ENCODE measurements at places on chromosomes 7 and 10. TPM values are rescaled to one million over a fixed set of nuclear protein-coding genes. Genes with fewer than 3 reads are reported as not detected.

The CROT gene
- 20.1 TPM for total RNA-seq

The SEC23IP gene
- total RNA-seq: 80.2 TPM

The TMEM270 gene
- not detected for total RNA-seq

The TAS2R41 gene
- total RNA-seq: not detected

The SLC16A12 gene
- not detected for total RNA-seq

The DMTF1 gene
- 117 TPM for total RNA-seq

- no peaks in the 10 kb centered on the region for H3K27me3 ChIP-seq
- peaks cover 15% of the 10 kb centered on the region for H3K36me3 ChIP-seq
- no peak for DNase-seq
- H3K4me1 ChIP-seq: peaks cover 12% of the 10 kb centered on the region
- H3K4me3 ChIP-seq: no peak overlapping the region
Measured at GRCh38 chr7:25119102-25119501, 6.0 kb downstream of the CYCS start.

DNA sequence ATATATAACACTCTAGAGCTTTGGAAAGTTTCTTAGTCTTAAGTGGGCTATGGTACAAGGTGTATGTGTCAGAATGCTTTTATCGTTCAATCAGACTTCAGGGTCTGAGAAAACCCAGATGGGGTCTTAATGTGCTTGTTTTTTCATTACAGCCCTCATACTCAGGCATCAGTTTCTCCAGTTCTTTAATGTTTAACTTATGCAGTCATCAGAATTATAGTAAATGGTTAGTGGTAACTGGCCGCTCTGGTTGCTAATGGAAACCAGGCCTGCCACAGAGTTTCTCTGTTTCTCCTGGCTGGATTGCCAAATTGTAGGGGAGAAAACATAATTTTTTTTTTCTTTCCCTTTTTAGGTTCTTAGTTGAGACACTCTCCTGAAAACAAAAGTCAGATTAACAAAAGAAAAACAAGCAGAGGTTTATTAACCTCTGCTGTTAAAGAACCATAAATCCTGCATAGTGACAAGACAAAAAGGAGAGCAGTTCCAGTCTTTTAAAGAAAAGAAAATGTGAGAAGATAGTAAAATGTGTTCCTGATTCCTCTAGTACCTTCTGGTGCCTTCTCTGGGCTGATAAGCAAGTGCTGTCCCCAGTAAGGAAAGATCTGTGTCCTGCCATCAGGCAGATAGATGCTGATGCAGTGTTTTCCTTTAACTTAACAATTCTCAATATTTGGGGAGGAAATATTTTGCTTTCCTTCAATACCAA is 21.5 kb upstream of the GHITM start:
- no peak overlapping the region for H3K27ac ChIP-seq

GRCh38 chr7:41501006-41501405 is 201.9 kb downstream of the INHBA start:
- no peak overlapping the region for H3K4me3 ChIP-seq
- no peaks in the 10 kb centered on the region for H3K36me3 ChIP-seq
- H3K27me3 ChIP-seq: no peaks in the 10 kb centered on the region
- no peak for DNase-seq
- H3K4me1 ChIP-seq: peaks cover 4% of the 10 kb centered on the region

DNA sequence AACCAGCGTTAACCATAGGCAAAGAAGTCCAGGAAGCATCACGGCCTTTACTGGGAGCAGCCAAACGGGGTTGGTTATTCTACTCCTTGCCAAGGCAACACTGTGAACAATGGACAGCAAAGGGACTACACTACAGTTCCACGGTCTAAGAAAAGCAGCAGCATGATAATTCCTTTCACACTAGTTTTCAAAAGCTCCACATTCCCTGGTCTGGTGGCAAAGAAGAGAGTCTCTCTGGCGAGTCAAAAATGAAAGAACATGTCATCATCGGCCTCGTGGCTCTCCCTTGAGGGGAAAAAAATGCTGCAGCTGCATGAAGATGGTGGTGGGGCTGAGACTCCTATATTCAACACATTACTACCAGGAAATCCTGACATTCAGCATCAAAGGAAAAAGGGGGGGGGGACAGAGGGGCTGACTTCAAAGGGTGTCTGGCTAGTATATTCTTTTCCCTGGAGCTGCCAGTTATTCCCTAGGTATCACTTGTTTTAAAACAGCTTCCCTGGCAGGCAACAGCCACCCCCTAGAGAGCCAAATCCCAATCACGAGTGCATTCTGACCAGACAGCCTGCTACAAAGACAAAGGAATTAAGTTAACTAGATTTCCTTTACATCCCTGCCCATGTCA is 49.1 kb downstream of the SLC37A3 start:
- H3K4me3 ChIP-seq: peak overlapping the region; percentile 20
- DNase-seq: no peak
- H3K27me3 ChIP-seq: no peaks in the 10 kb centered on the region
- H3K4me1 ChIP-seq: peaks cover 33% of the 10 kb centered on the region
- peak overlapping the region; percentile 94 for H3K27ac ChIP-seq

GRCh38 chr10:79437111-79437814 is 8.2 kb downstream of the ZCCHC24 start:
- H3K27me3 ChIP-seq: no peaks in the 10 kb centered on the region
- H3K36me3 ChIP-seq: no peaks in the 10 kb centered on the region
- H3K4me3 ChIP-seq: no peak overlapping the region
- no peak overlapping the region for H3K27ac ChIP-seq
- peaks cover 35% of the 10 kb centered on the region for H3K4me1 ChIP-seq

- H3K27ac ChIP-seq: peak overlapping the region; percentile 93
- H3K27me3 ChIP-seq: peaks cover 5% of the 10 kb centered on the region
- no peaks in the 10 kb centered on the region for H3K36me3 ChIP-seq
Measured at GRCh38 chr10:79069325-79070080, 737 bp downstream of the ZMIZ1 start.

DNA sequence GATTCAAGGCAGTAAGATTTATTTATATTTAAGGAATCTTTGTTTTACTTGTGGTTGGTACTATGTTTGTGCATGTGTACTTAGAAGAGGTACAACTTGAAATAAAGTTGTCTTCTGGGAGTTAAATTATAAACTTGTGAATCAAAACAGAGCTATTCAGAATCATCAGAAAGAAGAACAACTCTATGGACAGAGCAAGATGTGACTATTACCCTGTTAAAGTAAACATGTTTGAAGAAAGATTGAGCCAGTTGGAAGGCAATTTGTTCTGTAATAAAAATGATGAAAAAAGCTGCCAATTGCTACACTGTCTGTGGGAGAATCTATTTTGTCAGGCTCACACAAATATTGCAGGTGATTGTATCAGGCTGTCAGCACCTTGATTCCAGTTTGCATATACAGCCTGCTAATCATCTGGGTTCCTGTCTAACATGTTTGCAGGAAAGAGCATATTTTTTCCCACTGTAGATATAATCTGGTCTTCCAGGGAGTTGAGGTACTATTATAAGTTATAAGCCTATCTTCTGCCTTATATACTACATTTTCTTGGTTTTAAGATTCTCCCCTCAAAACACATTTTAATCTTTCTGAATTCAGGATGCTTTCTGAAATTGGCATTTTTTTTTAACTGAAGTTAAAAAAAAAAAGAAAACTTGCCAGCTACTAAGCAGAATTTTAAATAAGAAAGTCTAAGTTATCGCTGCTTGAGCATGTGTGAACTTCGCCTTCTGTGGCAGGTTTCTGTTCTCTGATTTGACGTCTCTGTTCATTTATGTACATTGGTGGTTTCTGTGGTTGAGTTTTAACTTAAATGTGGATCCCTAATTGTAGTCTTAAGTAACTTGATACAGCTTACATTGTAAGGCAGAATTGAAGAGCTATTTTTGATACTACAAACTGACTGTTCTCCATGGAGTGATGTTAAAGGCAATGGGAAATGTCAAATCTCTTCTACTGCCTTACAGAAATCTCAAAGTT is 46.0 kb downstream of the ZNRF2 start:
- DNase-seq: no peak
- H3K4me1 ChIP-seq: no peaks in the 10 kb centered on the region
- H3K4me3 ChIP-seq: no peak overlapping the region
- H3K36me3 ChIP-seq: no peaks in the 10 kb centered on the region

DNA sequence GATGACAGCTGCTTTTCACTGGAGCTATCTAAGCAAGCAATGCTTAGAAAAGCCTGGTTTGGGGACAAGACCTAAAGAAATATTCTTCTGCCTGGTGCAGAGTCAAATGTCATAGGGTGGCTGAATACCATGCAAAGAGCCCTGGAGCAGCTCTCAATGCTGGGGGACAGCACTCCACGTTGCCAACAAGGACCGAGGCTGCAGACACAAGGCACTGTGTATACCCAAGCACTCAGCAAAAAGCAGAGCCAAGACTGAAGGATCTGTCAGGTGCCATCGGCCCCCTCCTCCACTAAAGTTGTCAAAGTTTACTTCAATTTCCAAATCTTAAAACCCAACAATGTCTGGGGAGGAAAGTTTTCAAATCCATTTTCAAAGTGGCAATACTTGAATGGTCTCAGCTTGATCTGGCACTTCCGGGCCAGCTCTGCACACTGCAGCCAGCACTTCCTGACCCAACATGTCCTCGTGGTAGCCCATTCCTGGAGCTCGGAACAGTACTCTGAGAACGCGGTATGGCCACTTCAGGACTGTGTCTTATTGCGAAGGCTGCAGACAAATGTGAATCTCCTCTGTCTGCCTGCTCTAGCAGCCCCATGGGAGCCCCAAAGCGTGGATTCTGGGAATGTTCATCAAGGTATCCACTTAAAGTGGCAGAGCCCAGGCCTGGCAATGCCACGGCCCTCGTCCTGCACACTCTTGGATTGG is 191.8 kb downstream of the TNS3 start:
- H3K4me3 ChIP-seq: no peak overlapping the region
- H3K4me1 ChIP-seq: no peaks in the 10 kb centered on the region
- H3K36me3 ChIP-seq: peaks cover 4% of the 10 kb centered on the region
- H3K27ac ChIP-seq: no peak overlapping the region
- DNase-seq: no peak

DNA sequence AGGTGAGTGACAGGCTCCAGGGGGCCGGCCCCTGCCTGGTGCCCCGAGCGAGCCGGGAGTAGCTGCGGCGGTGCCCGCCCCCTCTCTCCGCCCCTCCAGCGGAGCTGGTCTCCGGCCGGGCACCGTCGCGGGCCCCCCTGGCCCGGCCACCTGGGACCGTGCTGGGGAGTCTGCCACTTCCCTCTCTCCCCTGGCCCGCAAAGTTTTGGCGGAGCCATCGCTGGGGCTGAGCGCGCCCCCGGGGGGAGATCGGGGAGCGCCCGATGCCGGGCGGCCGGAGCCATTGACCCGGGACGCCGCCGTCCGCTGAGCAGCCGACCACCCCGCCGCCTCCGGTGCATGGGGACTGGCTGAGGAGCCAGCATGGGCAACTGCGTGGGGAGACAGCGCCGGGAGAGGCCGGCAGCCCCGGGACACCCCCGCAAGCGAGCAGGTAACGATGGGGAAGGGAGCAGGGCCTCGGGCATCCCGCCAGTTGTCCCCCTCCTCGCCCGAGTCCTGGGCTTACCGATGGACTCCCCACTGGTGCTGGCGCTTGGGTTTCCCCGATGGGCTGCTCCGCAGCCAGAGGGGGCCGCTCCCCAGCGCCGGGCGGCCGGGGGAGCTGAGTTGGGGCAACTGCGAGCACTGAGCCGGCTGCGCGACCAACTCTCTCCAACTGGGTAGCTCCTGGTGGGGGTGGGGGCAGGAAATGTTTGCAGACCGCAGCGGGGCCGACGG is at the start of gene UBTD1:
UBTD1 (plus strand) TSS at position 84 of the 720 bp plus-strand sequence; CDS start at position 364, 280 bp downstream.
- H3K36me3 ChIP-seq: no peaks in the 10 kb centered on the region
- H3K27ac ChIP-seq: peak within 1 kb of the TSS; percentile 89
- peaks cover 48% of the 10 kb centered on the region for H3K4me1 ChIP-seq
- peak within 1 kb of the TSS; percentile 89 for H3K4me3 ChIP-seq
- DNase-seq: no peak

DNA sequence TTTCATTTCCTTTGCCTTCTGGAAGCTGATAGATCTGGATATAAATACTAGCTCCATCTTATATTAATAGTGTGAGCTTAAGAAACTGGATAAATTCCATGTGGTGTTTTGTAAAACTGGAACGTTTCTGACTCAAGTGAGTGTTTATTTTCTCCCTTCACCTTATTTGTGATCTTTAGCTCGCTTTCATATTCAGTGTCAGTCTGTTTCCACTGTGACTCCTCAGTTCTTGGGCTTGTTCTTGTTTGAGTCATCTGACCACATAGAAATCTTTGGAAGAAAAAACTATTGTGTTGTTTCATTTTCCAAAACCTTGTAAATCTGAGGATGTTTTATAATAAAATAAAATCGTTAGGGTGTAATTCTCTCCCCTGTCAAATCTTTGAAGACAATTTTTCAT is 186.4 kb downstream of the POLR1F start:
- no peak overlapping the region for H3K27ac ChIP-seq
- no peaks in the 10 kb centered on the region for H3K4me1 ChIP-seq
- no peak for DNase-seq
- H3K4me3 ChIP-seq: no peak overlapping the region
- no peaks in the 10 kb centered on the region for H3K36me3 ChIP-seq

DNA sequence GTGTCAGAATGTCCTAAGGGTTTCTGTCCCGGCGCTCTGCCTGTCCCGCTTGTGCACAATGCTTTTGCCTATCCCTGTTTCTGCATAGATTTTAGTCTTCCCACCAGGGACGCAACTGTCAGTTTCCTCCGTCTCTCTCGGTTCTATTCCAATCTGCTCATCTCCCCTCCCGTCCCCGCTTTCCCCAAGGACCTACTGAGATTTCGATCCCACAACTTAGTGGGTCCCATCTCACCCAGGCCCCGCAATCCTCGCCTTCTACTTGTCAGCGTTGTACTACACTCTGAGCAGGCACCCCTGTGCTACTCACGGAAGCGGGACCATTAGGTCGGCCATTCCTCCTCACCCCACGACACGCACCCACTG is 519 bp upstream of the ZNF655 start:
- peak overlapping the region; percentile 99 for H3K27ac ChIP-seq
- peaks cover 22% of the 10 kb centered on the region for H3K36me3 ChIP-seq
- H3K4me1 ChIP-seq: peaks cover 28% of the 10 kb centered on the region
- H3K4me3 ChIP-seq: peak overlapping the region; percentile 96
- no peaks in the 10 kb centered on the region for H3K27me3 ChIP-seq
- no peak for DNase-seq

DNA sequence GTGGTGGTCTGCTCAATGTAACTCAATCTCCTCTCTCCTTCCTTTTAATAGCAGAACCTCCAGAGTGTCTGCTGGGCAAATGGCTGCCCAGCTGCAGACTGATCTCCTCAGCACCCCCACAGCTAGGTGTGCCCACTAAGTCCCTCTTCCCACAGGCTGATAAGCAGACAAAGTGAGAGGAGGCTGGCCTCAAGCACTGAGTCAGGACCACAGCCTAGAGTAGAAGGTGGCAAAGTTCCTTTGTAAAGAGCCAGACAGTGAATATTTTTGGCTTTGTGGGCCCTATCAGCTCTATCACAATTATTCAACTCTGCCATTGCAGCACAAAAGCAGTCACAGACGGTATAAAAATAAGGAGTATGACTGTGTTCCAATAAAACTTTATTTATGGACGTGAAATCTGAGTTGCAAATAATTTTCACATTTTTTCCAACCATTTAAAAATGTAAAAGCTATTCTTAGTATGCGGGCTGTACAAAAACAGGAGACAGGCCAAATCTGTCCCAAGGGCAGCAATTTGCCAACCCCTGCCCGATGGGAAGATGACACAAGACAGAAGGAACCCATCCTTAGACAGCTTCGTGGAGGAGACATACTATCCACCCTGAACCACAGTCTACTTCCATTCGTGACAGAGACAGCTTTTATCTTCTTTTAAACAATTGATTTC is 23.4 kb downstream of the JAZF1 start:
- H3K27me3 ChIP-seq: no peaks in the 10 kb centered on the region
- DNase-seq: no peak
- no peak overlapping the region for H3K27ac ChIP-seq
- no peak overlapping the region for H3K4me3 ChIP-seq

All from neural crest cell (in vitro differentiated cells).